ENCODE measurements at places on chromosomes 1 and 21.

GRCh38 chr1:65827346-65827745, 34.7 kb downstream of the PDE4B start:
- no peak for DNase-seq

- no peak for DNase-seq
Observed at GRCh38 chr21:37514038-37514667, 147.6 kb downstream of the DYRK1A start.

- DNase-seq = no peak
Observed at GRCh38 chr1:229538945-229539344, 19.6 kb downstream of the ABCB10 start.

DNA sequence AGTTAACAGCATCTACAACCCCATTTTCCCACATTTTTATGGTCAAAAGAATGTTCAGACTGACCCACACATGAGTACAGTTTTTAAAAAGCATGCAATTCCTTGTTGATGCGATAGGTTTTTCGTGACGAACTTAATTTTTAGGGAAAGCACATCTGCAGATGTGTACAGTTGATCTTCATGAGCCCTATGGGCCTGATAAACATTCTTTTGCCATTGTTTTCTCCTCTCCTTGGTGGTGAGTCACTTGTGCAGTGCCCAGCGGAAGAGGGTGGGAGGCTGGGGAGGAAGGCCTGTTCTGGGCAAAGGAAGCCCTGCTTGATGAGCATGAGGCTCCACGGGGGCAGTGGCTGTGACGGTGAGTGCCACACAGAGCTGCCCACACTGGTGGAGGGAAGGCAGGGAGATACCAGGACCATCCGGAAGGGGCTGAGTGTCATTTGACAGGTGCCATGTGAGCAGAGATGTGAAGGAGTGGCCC, 5.3 kb downstream of the ARF1 start:
- no peak for DNase-seq

- no peak for DNase-seq
Observed at GRCh38 chr1:94909486-94909885, 17.4 kb downstream of the CNN3 start.

GRCh38 chr1:12604114-12604874, 13.7 kb downstream of the DHRS3 start:
- DNase-seq = peak; percentile 72
